Kidney (tissue), 22 donors: ENCODE measurements at places on chromosomes 5 and 9. TPM values are rescaled to one million over a fixed set of nuclear protein-coding genes. Genes with fewer than 3 reads are reported as not detected.
A peak's percentile ranks its signal among the peaks of the same experiment; 100 is the strongest.

PHYHD1 gene
- 59.0 TPM for total RNA-seq

GDF9 gene
- 0.88 TPM for total RNA-seq

CDX1 gene
- total RNA-seq, result not detected

PRDM9 gene
- total RNA-seq, result not detected

CCDC183 gene
- 0.88 TPM for total RNA-seq

SPARC gene
- 637 TPM for total RNA-seq

FOXI1 gene
- 5.1 TPM for total RNA-seq

PLGRKT gene
- 35.2 TPM for total RNA-seq

PDGFRB gene
- 104 TPM for total RNA-seq

HRCT1 gene
- total RNA-seq, result 51.2 TPM

PAEP gene
- total RNA-seq, result not detected

ASPN gene
- total RNA-seq, result 1.5 TPM

CDO1 gene
- 3.0 TPM for total RNA-seq

NPR3 gene
- total RNA-seq, result 12.5 TPM

CMBL gene
- total RNA-seq, result 36.6 TPM

ALDH1A1 gene
- 191 TPM for total RNA-seq

OR13C2 gene
- not detected for total RNA-seq

PPP6C gene
- 43.9 TPM for total RNA-seq

- DNase-seq, result no peak
These were observed 65.7 kb upstream of the TNFAIP8 start for GRCh38 chr5:119290161-119290569.

- no peak for DNase-seq
These were observed 573.9 kb downstream of the KIF4B start for GRCh38 chr5:155587458-155587857.

DNA sequence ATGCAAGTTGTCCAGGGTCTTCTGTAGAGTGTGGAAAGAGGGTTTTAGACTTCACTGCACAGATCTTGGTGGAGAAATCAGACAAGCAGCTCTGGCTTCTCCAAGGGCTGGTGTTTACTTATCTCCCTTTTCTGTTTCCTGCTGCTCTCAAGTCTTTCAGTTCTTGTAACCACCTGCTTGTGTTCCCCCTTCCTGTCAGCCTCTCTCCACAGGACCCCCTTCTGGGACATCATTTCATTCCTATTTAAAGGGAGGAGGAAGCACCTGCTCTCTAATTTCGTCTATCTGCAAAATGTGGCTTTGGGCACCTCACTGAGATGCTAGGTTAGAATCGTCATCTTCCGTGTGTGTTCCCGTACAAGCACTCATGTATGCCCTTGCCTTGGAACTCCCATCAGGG, 636.2 kb downstream of the MTRR start:
- DNase-seq, result no peak

DNA sequence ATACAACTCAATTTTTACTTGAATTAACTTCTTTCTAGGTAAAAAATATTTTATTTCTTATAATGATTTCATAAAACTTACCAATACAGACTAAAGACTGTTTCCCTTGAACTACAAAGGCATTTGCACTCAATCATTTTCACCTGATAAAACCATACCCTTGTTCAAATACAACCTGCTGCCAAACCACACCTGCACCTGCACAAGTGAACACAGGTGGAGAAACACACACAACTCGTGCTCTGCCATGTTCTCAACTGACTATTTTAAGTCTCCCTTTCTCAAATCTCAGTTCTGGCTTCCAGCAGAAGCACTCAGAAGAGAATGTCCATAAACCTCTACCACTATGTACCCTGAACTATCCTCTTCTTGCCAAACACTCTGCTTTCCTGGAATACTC, 1892.1 kb downstream of the MAT2B start:
- no peak for DNase-seq

GRCh38 chr9:134477342-134477925, 151.2 kb downstream of the RXRA start:
- no peak for DNase-seq

GRCh38 chr5:138028971-138029365, 3.9 kb downstream of the FAM13B start:
- no peak for DNase-seq

- DNase-seq, result no peak
These were observed 145.4 kb downstream of the DENND1A start for GRCh38 chr9:123784518-123784917.

DNA sequence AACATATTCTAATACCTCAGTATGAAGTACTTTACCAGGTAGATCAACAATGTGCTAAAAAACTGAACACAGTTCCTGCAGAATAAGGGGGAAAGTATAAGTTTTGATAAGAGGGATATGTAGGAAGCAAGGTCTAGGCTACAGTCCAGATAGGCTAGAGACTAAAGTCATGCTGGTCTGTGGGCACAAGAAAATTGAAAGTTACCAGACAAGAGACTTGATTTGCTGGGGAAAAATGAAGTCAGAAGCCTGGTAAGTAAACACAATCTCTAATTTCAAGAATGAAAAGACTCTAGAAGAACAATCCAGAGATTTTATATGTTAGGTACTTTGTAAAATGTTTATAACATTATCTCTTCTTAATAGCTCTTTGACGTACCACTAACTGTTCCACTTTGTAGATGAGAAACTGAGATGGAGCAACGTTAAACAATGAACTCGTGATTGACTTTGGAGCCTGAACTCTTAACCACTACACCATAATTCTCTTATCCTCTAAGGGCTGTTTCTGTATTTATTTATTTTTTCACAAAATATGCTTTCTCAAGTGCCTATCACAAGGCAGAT, 19.5 kb downstream of the ADAMTS6 start:
- DNase-seq, result no peak

DNA sequence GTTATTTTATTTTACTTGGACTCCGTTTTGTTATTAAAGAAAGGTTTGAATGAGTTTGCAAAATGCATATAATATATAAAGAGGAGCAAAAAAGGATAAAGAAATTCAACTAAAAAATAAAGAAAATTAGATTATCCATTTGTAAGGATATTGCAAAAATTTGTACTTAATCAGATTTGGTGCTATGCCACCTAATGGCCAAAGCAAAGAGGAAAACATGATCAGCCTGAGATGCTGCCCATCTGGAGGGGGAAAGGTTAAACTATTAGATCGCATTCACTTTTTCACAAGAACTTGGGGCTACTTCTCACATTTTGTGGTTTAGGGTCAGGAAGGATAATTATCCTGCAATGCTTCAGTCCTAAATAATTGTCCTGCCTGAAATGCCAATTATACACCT, 350.6 kb downstream of the MLLT3 start:
- DNase-seq, result peak; percentile 5

- DNase-seq, result no peak
These were observed 369.0 kb downstream of the MAT2B start for GRCh38 chr5:163874431-163874830.

GRCh38 chr5:42564689-42565356, 141.6 kb downstream of the GHR start:
- no peak for DNase-seq

DNA sequence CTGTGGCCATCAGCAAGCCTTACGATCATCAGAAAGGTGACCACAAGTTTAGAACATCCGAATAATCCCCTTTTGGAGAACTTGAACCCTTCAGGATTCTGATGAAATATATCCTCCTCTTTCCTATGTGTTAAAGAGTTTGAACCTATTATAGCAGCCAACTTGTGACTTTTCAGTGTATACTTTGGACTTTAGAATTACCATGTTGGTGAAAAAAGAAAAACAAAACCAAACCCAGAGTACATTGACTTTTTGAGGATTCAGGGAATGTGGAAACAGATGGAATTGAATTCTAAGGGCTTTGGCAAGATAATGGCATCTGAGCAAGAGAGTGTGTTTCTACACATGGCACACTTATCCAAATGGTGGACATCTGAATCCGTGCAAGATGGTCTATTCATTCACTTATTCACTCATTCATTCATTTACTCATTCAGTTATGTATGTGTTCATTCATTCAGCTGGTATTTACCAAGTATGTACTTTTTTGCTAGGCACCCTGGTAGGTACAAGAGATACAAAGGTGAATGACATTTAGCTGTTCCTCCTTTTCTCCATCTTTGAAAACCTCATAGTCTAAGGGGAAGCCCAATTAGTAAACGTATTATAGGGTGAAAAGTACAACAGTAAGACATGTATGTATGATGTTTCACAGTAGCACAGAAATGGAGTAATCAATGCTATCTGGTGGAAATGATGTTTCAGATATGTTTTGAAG, 91.8 kb downstream of the PRDM6 start:
- DNase-seq, result no peak

DNA sequence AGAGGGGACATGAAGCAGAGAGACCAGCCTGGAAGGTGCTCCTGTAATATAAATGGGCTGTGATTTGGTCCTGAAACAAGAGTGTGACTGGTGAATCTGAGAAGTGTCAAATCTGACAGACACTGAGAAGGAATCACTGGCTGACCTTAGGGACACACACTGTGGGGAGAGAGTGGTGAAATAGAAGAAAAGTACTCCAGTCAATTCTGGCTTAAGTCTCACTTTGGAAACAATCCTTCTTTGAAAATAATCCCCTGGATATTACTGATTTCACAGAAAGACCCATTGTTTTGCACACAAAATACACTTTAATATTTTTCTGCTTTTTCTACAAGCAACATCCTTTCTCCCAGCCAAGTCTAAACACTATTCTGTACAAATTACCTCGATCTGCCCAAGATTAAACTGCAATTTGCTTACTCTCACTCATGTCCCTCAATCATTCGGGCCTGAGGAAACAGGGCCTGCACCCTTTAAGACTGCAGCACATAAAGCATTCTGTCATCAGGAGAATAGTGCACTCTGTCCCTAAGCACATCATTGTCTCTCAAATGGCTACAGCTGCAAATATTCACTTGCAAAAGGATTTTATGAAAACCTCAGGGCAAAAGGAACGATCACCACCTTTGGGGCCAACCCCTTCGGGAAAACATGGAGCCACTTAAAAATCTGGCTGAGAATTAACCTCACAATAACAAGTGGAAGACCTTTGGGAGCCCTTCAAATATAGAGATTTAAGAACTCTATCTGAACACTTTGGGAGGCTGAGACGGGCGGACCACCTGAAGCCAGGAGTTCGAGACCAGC, 68.6 kb downstream of the MAPKAP1 start:
- no peak for DNase-seq

- DNase-seq, result no peak
These were observed 372.1 kb downstream of the ARRDC3 start for GRCh38 chr5:91011029-91011428.

DNA sequence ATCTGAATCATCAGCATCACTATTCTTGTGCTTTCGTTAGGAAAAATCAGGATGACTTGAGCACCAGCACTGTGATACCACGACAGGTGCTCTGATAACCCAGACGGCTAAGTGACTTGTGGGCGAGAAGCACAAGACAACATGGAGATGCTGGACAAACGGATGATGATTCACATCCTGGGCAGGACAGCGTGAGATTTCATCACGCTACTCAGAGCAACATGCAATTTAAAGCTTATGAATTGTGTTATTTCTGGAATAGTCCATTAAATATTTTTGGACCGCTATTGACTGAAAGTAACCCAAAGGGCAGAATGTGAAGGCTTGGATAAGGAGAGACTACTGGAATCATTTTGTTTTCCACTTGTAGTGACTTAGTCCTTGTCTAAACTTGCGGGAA, 114.8 kb upstream of the DAPK1 start:
- DNase-seq, result no peak

DNA sequence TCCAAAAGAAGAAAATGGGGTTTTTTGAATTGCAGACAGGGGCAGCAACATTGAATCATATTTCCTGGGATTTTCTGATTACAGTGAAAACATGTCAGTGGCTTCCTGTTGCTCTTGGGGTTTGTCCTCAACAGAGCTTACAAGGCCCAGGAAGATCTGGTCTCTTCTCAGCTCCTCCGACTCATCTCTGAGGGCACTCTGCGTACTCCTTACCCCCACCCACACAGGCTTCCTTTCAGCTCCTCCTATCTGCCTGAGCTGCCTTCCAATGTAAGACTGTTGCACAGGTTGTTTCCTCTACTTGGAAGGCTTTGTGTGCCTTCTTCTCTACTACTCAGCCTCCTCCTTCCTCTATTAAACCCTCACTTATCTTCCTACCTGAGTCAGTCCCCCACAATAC, 245.1 kb upstream of the MEF2C start:
- DNase-seq, result no peak

DNA sequence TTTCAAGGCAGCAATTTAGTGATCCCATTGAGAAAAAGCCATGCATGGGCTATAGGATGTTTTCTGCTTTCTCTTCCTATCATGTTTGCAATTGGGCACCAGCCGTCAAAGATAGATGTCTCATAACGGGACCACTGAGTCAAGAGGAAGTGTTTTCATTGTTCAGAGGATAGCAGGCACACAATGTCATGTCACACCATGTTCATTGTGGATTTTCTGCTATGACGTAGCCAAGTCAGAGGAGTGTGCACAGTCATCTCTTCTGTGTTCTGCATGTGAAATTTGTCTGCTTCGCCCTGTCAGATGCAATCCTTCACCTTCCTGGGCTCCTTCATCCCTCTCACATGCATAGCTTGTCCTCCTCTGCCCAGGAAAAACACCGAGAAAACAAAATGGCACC, 106.0 kb downstream of the CD180 start:
- no peak for DNase-seq

GRCh38 chr5:145473042-145473642, 362.0 kb downstream of the PRELID2 start:
- no peak for DNase-seq

DNA sequence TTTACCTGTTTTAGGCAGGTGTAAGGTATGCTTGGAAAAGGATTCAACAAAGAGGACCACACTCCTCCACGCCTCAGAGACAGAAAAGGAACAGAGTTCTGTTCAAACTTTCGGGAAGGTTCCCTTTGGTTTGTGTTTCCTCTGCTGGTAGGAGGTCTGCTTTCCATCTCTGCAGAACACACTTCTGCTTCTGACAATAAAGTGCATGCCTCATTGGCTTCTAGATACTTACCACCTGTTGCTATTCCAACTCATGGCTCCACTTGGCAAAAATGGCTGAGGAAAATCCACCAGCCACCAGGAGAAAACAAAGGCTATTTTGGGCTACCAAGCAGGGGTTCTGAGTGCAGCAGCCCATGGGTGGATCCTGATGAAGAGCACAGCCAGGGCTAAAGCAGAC, 112.7 kb downstream of the NRG2 start:
- DNase-seq, result no peak

GRCh38 chr9:14554886-14555285, 138.3 kb downstream of the ZDHHC21 start:
- no peak for DNase-seq

- DNase-seq, result no peak
These were observed 45.3 kb downstream of the SLC22A5 start for GRCh38 chr5:132414634-132415378.

GRCh38 chr5:16009256-16009655, 170.3 kb downstream of the MARCHF11 start:
- DNase-seq, result no peak

DNA sequence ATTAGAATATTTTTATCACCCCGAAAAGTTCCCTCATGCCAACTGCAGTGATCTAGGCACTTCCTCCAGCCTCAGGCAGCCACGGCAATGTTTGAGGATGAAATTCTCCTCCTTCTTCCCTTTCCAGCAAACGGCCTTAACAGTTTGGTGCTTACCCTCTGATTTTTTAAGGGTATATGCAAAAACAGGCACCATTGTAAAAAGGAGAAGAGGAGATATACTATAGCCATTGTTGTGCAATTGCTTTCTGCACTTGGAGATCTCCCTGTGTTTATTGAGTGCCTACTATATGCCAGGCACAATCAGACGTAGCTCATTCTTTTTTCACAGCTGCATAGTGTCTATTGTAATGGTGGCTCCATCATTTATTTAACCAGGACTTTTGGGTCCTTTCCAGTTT, 29.4 kb downstream of the GSN start:
- DNase-seq, result no peak

GRCh38 chr9:76379494-76379893, 14.7 kb downstream of the RFK start:
- DNase-seq, result no peak

- no peak for DNase-seq
These were observed 7.4 kb downstream of the SEMA5A start for GRCh38 chr5:9538504-9538903.
